ENCODE measurements at places on chromosomes 3 and 15.

- DNase-seq, result no peak
Observed at GRCh38 chr3:28244491-28244890, 3.1 kb downstream of the CMC1 start.

GRCh38 chr3:9809239-9809614, 835 bp upstream of the TTLL3 start:
- no peak for DNase-seq

GRCh38 chr3:183161552-183162336, 790 bp downstream of the LAMP3 start:
- no peak for DNase-seq

DNA sequence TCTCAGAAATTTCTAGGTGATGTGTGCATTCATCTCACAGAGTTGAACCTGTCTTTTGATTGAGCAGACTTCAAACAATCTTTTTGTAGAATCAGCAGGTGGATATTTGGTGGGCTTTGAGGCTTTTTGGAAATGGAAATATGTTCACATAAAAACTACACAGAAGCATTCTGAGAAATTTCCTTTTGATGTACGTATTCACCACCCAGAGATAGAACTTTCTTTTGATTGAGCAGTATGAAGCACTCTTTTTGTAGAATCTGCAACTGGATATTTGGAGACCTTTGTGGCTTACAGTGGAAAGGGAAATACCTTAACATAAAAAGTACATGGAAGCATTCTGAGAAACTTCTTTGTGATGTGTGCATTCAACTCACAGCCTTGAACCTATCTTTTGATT, 3515.0 kb downstream of the GOLGA6L6 start:
- DNase-seq, result no peak

DNA sequence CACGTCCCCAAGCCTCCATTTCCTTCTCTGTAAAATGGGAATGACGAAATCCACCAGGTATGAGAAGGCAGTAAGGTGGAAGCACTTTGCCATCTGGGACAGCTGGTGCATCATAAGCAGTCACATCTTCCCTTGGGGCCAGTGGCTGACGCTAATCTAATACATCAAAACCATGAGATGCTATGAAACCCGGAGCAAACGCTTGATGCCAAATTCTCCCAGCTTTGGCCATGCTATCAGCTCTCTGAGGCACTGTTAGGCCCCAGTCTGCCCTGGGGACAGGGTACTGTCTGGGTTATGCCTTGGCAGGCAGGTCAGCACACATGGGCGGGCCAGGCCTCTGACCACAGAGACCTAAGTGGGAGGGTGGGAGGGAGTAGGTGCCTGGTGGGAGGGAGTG, 66.1 kb downstream of the ADAMTS17 start:
- no peak for DNase-seq
